ENCODE measurements at places on chromosomes 6 and 20.

DNA sequence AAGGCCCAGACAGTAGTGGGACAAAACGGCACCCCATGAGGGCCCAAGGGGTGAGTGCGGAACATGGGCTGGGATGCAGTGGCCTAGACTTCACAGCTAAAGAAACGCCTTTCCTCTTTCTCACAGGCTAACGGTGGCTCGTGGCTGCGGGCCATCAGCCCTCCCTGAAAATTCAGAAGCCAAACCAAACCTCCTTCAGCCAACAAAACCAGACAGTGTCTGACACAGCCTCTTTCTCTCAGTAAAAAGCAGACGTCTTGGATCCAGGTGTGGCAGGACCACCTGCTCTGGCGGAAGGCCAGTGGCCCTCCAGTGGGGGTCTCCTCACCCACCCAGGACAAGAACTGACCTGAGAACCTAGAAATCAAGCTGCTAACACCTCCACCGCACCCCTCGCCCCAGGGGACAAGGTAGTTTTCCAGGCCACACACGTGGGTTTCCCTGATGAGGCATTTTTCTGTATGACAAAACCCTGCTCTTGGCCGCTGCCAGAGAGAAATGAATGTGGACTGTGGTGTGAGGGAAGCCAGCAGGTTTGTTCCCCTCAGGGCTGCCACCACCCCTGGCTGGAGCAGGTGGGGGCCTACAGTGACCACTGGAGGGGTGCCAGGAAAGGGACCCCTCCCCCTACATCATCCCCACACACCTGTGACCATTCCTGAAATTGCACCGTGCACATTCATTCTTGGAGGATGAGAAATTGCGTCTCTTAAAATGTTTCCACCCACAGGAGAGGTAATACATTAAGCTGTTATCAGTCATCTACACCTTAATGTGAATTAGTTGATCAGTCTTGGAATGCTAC, 76.8 kb upstream of the PIM1 start:
- DNase-seq = no peak

GRCh38 chr20:51174536-51174935, 151.6 kb upstream of the KCNG1 start:
- no peak for DNase-seq

GRCh38 chr20:37295001-37295400, 5.5 kb downstream of the MANBAL start:
- DNase-seq = no peak

- DNase-seq = no peak
Observed at GRCh38 chr6:144066741-144067484, 28.5 kb downstream of the SF3B5 start.

GRCh38 chr20:11067359-11067758, 393.6 kb upstream of the JAG1 start:
- no peak for DNase-seq

GRCh38 chr6:33201935-33202334, 1.3 kb downstream of the SLC39A7 start:
- DNase-seq = no peak

GRCh38 chr6:28807682-28808280, 116.0 kb downstream of the TRIM27 start:
- DNase-seq = peak; percentile 74

DNA sequence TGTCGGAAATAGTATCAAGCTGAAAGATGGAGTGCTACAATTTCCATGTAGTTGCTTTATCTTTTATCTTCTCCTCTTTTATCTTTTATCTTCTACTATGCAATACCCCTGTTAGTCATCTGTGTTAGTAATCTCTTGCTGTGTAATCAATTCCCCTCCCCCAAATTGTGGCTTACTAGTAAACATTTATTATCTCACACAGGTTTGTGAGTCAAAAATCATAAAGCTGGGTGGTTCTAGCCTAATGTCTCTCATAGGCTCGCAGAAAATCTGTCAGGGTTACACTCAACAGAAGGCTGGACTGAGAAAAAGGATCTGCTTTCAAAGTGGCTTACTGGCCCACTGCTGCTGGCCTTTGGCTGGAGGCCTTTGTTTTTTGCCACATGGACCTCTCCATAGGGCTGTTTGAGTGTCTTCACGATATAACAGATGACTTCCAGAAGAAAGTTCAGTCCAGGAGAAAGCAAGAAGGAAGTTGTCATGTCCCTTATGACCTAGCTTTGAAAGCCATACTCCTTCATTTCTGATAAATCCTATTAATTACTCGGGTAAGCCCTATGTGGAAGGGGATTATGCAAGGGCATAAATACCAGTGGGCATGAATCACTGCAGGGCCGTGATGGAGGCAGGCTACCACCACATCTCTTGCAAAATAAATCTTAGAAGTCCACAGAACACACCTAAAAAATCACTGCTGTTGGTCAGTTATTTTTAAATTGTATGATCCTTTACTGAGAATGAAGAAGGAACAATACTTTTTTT, 24.5 kb upstream of the PTCHD4 start:
- DNase-seq = no peak

- DNase-seq = peak; percentile 65
Observed at GRCh38 chr20:62642051-62642665, at the start of gene SLCO4A1. TSS of gene SLCO4A1 (plus strand) at chr20:62642503. CDS start at chr20:62656455, 13,952 bp downstream.

DNA sequence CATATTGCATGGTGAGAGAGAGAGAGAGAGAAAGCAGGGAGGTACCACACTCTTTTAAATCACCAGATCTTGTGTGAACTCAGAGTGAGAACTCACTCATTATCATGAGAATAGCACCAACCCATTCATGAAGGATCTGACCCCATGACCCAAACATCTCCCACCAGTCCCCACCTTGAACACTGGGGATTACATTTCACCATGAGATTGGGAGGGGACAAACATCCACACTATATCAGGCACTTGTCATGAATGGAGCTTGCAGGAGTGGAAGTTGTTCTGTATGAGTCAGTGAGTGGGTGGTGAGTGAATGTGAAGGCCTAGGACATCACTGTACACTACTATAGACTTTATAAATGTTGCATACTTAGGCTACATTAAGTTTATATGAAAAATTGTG, 47.7 kb upstream of the RNF182 start:
- DNase-seq = no peak

DNA sequence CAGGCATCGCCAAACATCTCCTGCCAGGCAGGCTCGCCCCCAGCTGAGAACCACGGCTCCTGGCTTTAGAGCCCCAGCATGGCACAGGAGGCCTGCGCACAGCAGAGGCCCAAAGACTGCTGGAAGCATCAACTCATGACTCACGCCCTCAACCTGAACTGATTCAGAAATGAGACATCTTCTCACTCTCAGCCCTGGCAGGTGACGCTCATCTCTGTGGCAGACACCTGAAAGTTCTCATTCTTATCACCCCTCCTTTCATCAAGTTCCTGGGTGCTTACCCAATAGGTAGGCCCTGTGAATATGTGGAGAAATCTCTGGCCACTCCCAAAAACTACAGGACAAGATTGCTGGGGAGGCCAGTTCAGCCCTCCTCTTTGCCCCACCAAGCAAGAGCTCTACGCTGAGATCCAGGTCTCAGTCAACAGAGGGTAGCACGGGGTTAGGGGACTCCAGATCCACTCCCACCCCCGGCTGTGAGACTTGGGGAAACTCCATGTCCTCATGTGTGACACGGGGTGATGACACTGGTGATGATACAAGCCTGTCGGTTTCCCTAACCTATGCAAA, 11.3 kb downstream of the NFATC2 start:
- DNase-seq = no peak

- peak; percentile 87 for DNase-seq
Observed at GRCh38 chr6:127518710-127519468, at the start of gene MTCL3. TSS of gene MTCL3 (minus strand) at chr6:127519335.

GRCh38 chr20:59452856-59453255, 151.5 kb upstream of the PHACTR3 start:
- no peak for DNase-seq
